ENCODE measurements at places on chromosomes 3 and 15.

- DNase-seq: no peak
Measured at GRCh38 chr3:114417265-114417664, 123.4 kb downstream of the TIGIT start.

DNA sequence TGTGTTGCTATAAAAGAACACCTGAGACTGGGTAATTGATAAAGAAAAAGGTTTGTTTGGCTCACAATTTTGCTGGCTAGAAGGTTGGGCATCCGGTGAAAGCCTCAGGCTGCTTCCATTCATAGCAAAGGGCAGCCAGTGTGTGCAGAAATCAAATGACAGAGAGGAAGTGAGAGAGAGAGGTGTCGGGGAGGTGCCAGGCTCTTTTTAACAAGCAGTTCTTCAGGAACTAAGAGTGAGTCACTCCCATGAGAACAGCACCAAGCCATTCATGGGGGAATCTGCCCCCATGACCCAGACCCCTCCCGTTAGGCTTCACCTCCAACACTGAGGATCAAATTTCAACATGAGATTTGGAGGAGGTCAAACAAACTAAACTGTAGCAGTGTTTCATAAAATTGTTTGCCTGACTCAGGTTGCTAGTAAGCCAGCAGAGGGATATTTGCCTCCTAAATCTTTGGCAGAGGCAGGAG is 4.5 kb upstream of the PARP15 start:
- DNase-seq: no peak

DNA sequence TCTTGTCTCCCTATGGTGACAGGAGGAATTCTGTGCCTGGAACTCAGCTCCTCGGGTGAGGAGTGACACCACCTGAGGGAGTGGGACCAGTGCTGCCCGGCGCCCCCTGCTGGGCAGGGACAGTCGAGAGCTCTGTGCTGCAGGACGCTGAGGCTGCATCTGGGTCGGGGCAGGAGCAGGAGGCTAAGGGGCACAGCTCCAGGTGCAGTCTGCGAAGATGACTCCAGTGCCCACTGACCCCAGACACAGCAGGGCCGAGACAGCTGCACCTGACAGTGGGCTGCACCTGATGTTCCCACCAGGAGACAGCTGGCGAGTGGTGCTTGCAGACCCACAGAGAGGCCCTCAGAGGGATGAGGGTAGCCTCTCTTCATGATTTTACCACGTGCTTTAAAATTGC is 152.9 kb downstream of the ATP10A start:
- DNase-seq: no peak

DNA sequence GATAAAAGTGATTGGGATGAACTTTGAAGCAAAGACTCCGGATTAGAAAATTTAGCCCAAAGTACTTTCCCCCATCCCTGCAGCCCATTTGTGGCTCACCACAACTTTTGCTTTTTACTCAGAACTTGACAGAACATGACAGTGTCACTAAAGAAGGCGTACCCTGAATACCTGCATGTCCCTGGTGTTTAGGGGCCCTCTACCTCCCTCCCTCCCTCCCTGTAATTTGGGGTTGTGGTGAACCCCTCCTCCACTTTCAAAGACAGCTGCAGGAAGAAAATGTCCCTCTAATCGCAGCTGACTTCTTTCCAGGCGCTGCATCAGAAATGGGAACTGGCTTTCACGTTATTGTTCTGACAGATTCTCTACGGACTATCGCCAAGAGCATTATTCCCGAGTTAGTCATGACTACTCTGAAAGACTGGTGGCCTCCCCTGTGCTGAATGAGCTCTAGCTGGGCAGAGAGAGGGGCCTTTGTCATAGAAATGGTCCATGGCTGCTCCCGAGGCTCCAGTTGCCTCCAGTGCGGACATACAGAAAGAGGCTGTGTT is 93.2 kb upstream of the ARHGEF3 start:
- no peak for DNase-seq

- no peak for DNase-seq
Measured at GRCh38 chr3:128787256-128788253, 61.6 kb downstream of the RAB7A start.

DNA sequence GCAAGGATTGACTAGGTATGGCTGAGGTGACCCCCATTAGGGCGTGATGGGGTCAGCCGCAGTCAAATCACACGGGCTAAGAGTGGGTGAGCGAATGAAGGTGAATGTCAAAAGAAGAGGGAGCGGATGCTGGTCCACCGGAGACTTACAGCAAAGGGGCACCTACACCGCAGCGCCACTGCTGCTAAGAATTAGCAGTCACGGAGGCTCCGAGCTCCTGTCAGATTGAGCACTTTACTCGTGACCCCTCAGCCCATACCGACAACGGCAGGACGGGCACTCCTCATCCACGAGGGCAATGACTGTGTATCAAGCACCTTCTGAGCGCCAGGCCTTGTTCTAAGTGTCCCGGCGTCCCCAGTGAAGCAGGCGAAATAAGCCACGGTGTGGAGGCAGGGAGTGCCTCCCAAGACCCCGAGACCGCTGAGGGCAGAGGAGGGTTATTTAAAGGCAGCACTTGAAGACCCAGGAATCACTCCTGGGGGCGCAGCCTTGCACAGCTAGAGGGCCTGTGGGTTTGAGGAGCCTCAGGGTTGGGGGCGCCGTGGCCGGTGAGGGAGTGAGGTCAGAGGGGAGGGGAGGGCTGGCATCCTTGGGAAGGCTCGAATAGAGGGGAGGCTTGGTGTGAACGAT is 61.6 kb upstream of the GATA2 start:
- DNase-seq: no peak

- DNase-seq: no peak
Measured at GRCh38 chr3:38039899-38040261, 872 bp downstream of the DLEC1 start.

- DNase-seq: no peak
Measured at GRCh38 chr3:52202384-52203077, 4.6 kb downstream of the ALAS1 start.

DNA sequence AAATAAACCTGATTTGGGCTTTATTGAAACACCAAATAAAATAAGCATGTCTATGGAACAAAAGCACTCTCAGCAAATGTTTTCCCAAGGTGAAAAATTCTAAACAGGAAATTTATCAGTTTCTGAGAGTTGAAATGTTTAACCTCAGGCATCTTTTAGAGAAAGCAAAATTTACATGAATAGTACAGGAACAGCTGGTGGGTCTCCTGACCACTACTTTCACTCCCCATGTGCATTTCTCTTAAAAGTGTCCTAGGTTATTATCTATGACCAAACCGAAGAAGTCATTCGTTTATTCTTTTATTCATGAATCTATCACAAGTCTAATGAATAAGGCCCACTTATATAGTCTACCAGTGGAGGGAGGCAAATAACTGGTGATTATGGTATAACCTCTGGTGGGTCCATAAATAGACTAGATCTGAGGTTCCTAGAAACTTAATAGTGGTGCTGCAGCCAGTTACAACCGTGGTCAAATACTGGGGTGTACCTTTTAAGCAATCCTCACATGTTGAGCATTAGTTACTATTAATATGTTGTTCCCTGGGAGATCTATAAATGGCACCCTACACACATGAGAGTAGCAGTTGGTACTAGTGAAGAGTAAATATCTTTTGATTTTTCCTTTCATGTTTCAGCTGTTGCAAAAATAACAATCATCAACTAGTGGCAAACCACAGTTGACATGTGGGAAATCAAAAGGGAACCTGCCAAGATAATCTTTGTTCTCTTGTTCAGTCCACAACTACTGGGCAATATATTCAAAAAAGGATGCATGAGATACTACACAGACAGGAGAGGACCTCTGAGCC is 169.3 kb upstream of the STAC start:
- no peak for DNase-seq

DNA sequence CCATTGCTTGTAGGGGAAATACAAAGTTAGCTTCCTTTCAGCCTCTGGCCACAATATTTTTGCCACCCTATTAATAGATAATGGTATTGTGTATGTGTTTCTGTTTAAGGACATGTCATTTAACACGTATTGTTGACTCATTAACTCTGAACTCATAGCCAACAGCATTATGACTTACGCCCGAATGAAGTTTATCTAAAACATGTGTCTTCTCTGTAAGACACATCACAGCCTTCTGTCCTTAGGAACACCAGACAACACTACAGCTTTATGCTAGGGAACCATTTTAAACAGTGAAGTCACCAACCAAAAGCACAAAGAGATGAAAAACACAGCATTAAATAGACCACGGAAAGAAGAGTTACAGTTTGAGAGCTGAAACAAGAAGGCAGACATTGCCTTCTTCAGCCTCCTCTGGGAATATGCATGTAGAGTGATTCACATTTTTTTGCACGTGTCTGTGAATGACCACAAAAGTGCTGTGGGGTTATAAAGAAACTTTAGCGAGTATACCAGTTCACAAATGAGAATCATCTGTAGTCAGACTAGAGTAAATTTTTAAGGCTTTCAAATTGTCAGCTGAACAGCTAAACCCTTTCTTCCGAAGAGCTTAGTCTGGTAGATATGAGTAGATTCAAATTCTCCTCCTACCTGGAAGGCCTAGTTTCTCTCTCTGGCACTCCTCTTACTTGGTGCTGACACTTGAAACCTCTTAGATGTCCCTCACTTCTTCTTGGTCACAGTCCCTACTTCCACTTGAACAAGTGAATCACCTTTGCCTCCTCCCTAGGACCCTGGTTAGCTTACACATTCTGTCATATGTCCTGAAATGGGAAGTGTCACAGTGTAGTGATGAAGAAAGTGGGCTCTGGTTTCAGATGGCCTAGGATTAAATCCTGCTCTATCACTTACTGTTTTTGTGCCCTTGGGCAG is 32.2 kb downstream of the MCTP2 start:
- no peak for DNase-seq

DNA sequence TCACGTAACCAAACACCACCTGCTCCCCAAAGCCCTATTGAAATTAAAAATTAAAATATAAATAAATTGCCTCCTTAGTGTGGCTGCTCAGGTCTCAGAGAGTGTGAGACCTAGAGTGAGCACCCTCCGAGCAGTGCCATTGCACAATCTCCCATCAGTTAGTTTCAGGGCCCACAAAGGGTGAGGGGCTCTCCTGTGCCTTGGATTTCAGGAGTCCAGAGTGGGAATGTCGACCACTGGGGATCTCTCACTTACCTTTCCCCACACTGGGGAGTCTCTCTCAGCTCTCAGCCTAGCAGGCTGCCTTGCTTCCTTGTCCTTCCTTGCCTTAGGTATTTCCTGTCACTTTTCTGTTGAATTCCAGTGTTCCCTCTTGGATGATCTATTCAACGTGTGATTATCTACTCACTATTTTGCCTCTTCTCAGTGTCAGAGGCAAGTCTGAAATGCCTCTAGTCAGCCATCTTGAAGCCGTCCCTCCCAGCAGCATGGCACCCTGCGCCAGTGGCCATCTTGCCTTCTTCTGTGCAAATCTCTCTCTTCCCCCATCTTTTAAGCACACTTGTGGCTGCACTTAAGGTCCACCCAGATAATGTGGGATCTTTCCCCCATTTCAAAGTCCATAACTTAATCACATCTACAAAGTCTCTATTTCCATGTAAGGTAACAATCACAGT is 119.3 kb downstream of the LRRK1 start:
- no peak for DNase-seq

- DNase-seq: no peak
Measured at GRCh38 chr3:3383461-3383860, 204.0 kb upstream of the CRBN start.

DNA sequence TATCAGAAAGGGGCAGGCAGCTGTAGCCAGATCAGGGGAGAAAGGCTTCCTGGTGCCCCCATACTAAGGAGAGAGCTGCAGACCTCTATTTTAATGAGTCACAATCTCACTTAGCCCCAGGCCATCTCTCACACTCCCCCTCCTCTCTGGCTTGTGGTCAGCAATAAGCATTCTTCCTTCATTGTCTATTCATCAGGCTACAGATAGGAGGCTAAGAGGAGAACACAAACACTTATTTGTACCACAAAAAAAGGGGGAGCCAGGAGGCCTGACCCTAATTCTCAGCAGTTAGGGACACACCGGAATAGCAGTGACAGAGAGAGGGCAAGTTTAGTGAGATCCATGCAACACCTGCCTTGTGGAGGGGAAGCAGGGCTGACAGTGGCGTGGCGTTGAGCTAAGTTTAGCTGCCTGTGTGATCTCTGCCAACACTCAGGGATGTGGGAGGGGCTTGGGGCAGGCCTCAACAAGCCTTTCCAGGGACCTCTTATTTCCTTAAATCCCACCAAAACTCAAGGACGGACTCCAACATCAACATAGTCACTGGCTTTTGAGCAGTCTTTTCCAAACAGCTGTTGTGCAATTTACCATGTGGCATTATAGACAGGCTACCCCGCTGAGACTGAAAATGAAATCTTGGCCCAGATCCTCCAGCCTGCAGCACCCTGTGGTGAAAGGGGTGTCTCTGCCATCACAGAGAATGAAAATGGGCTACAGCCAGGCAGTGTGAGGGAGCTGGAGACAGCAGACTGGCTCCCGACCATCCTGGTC is 191.9 kb upstream of the TSC22D2 start:
- no peak for DNase-seq

GRCh38 chr3:45965653-45966052 is 22.4 kb downstream of the CXCR6 start:
- DNase-seq: no peak

DNA sequence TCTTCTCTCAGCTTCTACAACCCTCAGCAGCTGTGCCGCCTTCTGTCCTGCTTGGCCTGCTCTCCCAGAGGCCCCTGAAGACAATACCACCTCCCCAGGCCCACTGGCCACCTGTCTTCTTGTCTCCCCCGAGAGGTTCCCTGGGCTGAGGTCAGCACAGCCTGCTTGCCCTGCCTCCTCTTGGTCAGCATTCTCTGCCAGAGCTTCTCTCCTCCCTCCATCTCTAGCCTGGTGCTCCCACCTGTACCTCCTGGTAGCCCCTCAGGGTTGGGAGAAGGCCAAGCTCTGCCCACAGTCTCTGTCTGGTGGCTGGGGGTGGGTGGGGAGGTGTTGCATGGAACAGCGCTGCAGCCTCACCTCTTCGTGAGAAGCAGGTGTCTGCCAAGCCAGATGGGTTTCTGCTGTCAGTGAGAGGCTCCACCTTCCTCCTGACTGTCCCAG is 5.6 kb upstream of the ISLR start:
- no peak for DNase-seq

- no peak for DNase-seq
Measured at GRCh38 chr15:85837881-85838280, 43.2 kb upstream of the KLHL25 start.

GRCh38 chr3:25855266-25855784 is 65.4 kb downstream of the OXSM start:
- DNase-seq: no peak

GRCh38 chr3:16509721-16510619 is 3.5 kb downstream of the RFTN1 start:
- no peak for DNase-seq

DNA sequence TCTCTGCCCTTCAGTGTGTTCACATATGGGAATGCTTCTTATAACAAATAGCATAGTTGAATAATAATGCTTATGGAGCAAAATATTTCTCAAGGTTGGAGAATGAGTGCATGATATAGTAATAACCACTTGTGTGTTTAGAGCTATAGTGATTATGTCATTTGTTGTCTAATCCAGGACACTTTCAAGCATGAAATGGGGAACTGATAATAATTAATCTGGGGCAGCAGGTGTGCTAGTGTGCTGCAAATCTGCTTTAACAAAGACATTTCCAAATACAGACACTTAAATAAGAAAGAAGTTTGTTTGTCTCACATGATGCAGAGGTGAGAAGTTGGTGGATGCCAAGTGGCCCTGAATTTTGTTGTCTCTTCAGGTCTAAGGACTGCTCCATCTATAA is 579.3 kb upstream of the GRM7 start:
- no peak for DNase-seq

- DNase-seq: no peak
Measured at GRCh38 chr3:30972449-30972848, 78.0 kb upstream of the GADL1 start.

- no peak for DNase-seq
Measured at GRCh38 chr3:119514637-119515036, 16.3 kb downstream of the TIMMDC1 start.

Data from omental fat pad (tissue), 4 donors.